ENCODE measurements at places on chromosomes 2 and 18. TPM values are rescaled to one million over a fixed set of nuclear protein-coding genes. Genes with fewer than 3 reads are reported as not detected.

DNA sequence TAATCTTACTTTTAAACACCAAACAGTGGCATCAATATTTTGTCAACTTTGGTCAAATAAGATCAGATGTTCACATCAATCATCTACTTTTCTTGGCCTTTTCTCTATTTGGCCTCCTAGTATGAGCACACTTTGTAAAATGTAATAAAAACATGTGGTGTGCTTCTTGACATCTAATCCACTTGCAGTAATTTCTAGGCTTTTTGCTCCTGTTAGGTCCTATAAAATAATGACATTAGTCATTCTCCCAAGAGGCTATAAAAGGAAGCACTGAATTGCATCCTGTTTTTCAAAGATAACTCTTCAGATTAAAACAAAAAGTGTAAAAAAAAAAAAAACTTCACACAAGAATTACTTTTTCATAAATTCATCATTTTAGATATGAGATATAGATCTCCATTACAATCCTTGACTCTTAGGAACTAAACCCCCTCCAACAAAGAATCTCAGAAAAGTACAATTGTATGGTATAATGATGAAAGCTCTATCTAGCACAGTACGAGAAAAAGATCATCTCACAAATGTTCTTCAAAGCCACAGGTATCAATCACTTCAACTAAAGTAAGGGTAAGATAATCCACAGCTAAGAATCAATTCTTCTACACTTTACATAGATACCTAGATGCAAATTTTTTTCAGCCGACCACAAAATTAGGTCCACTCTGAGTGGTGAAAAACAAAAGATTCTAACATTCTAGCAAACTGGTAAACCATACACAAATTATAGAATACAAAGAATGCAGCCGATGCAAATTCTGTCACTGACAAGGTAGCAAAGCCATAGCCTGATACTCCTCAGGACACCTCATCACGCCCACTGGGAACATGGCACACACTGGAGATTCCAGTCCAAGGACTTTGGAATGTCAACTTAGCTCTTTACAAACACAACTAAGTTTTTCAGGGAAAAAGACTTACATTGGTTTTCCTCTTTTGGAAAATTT lies 2.7 kb downstream of the BCL2 start:
- peak overlapping the region; percentile 69 for H3K4me3 ChIP-seq
- no peaks in the 10 kb centered on the region for H3K36me3 ChIP-seq
- H3K4me1 ChIP-seq = peaks cover 43% of the 10 kb centered on the region
- no peak overlapping the region for H3K27ac ChIP-seq
- DNase-seq = no peak

Gene C2orf80
- not detected for total RNA-seq

GRCh38 chr2:65050931-65051330 lies 5.3 kb upstream of the CEP68 start:
- H3K36me3 ChIP-seq = no peaks in the 10 kb centered on the region
- DNase-seq = no peak
- H3K27ac ChIP-seq = no peak overlapping the region
- no peaks in the 10 kb centered on the region for H3K27me3 ChIP-seq
- no peak overlapping the region for H3K4me3 ChIP-seq

DNA sequence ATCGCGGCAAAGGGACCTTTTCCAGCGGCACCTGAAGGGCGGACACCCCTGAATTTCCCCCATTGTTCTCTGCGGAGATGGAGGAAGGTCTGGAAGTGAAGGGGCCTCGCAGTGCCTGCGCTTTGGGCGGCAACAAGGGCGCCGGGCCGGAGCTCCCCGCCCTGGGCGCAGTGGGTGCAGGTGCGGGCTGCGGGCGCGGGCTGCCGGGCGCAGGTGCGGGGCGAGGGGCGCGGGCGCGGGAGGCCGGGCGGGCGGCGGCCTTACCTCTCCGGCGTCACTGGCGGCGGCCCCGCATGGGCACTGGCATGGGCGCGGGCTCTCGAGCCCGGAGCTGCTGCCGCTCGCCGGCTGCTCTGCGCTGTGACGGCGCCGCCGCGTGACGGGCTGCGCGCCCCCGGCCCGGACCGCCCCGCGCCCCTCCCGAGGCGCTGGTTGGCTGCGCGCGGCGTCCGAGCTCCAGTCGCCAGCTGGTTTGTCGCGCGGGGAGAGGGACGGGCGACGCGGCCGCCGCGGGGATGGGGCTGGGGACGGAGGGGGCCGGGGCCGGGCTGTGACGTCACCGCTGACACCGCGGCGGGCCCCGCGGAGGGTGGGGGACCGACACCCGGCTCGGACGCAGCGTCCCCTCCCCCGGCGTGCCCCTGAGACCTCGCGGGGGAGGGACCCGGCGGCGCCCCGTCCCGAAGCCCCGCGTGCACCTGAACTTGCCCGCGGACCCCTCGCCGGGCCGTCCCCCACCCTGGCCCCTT lies at the start of gene KIF1A:
Gene KIF1A (minus strand): TSS at position 362 of the 749 bp plus-strand sequence. CDS start 22,467 bp downstream, outside the sequence.
- H3K4me3 ChIP-seq = peak within 1 kb of the TSS; percentile 70
- H3K4me1 ChIP-seq = peaks cover 7% of the 10 kb centered on the region
- no peak for DNase-seq
- H3K36me3 ChIP-seq = peaks cover 9% of the 10 kb centered on the region
- H3K27me3 ChIP-seq = peaks cover 35% of the 10 kb centered on the region

Gene SP3
- total RNA-seq = 56.9 TPM

Gene DNAH6
- total RNA-seq = 0.12 TPM

GRCh38 chr2:51028829-51029228 lies 3.1 kb downstream of the NRXN1 start:
- no peaks in the 10 kb centered on the region for H3K36me3 ChIP-seq
- DNase-seq = no peak
- peaks cover 20% of the 10 kb centered on the region for H3K27me3 ChIP-seq
- peaks cover 2% of the 10 kb centered on the region for H3K4me1 ChIP-seq
- no peak overlapping the region for H3K4me3 ChIP-seq

DNA sequence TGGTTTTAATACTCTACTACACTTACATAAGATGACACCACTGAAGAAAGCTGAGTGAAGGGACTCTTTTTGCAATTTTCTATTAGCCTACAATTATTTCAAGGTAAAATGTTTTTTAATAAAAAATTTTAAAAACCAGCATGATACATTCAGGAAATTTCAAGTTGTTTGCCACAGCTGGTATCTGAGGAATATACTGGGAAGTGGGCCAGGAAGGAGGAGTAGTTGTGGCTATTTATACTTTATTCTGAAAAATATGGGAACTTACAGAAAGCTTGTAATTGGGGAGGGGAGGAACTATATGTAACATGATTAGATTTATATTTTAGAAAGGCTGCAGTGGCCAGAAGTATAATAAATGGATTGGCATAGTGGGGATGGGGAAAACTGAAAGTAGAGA lies 40.8 kb downstream of the WDR35 start:
- peaks cover 24% of the 10 kb centered on the region for H3K4me1 ChIP-seq
- H3K27me3 ChIP-seq = no peaks in the 10 kb centered on the region
- no peak overlapping the region for H3K4me3 ChIP-seq
- H3K36me3 ChIP-seq = peaks cover 4% of the 10 kb centered on the region
- H3K27ac ChIP-seq = peak overlapping the region; percentile 69

Gene POTEE
- 0.92 TPM for total RNA-seq

- H3K27ac ChIP-seq = peak overlapping the region; percentile 49
- H3K4me1 ChIP-seq = peaks cover 36% of the 10 kb centered on the region
- H3K4me3 ChIP-seq = no peak overlapping the region
- DNase-seq = no peak
- H3K36me3 ChIP-seq = peaks cover 22% of the 10 kb centered on the region
These were observed 52.8 kb downstream of the EIF5B start for GRCh38 chr2:99389946-99390345.

All from chondrocyte (in vitro differentiated cells).